ENCODE measurements at places on chromosomes 6 and 20.

GRCh38 chr20:37445041-37445440, 76.0 kb upstream of the NNAT start:
- ATAC-seq: no peak

GRCh38 chr6:24453921-24454320, 35.5 kb downstream of the GPLD1 start:
- ATAC-seq: no peak

DNA sequence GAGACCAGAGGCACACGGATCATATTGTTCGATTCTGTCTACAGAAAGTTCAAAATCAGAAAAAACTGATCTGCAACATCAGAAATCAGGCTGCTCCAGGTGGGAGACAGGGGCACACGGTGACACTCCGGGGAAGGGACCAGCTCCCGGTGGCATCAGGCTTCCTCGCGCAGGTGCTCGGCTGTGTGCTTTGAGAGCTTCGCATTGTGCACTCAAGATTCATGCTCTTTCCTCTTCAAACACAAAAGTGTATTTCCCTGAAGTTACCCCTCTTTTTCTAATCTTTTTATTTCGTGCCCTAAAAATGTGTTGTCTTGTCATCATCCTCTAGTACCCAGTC, 108.1 kb downstream of the DLL1 start:
- no peak for ATAC-seq

GRCh38 chr6:162251257-162251656, 476.3 kb downstream of the PRKN start:
- no peak for ATAC-seq

- ATAC-seq: no peak
Observed at GRCh38 chr6:121365536-121366521, 31.5 kb upstream of the TBC1D32 start.

DNA sequence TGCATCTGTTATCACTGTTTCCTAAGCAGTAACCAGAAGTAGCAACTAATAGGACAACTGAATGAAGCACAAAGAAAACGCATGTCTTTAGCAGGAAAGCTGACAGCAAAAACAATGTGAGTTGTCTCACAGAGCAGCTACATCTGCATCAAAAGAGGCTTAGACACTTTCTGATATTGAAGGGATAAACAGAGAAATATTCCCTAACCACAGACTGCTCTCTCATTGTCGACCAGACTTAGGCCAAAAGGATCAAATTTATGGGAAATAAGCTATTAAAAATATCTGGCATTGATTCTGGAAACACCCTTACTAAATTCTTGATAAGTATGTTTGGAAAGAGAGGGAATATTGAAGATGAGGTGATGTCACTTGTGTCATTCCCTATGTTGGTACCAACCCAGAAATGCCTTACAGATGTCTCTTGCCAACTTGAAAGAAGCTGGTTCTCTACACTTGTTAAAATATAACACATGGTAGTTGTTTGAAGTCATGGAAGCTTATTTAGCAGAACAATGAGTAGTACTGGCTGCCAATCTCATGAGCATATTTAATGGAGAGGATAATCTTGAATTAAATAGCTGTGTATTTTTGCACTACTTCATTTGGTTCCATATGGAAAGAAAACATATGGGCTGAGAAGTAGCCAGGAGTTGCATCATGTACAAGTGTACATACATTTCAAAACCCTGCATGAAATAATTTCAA, 929.3 kb upstream of the MAN1A1 start:
- no peak for ATAC-seq

DNA sequence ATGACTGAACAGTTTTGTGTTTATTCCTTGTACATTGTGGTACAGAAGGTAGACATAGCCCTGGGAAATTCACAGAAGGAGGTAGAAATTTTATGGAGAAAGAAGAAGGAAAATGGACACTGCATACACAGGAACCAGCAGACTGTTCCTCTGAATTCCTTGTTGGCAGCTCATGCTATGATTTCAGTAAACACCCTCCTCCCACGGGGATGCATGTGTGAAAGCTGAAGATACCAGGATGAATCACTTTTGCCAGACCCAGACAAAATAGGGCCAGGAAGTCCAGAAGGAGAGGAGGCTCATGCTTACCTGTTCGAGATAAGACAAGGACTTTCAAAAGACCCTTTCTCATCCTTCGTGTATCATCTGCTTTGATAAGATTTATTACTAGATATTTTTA, 110.3 kb upstream of the GGTLC1 start:
- no peak for ATAC-seq

DNA sequence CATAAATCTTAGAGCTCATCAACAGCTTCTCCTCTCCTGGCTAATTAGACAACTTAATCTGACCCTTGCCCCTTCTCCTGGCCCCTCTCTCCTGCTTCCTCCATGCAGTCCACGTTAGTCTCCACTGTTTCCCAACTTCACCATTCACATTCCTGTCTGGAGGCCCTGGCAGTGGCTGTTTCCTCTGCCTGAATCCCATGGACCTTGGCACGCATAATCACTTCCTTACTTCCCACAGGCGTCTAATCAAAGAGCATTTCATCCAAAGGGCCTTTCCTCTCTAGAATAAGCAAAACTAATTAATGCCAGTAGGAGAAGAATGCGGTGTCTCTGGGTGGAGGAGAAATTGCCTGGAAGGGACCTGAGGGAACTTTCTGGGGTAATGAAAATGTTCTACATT, 16.4 kb upstream of the XRN2 start:
- no peak for ATAC-seq

DNA sequence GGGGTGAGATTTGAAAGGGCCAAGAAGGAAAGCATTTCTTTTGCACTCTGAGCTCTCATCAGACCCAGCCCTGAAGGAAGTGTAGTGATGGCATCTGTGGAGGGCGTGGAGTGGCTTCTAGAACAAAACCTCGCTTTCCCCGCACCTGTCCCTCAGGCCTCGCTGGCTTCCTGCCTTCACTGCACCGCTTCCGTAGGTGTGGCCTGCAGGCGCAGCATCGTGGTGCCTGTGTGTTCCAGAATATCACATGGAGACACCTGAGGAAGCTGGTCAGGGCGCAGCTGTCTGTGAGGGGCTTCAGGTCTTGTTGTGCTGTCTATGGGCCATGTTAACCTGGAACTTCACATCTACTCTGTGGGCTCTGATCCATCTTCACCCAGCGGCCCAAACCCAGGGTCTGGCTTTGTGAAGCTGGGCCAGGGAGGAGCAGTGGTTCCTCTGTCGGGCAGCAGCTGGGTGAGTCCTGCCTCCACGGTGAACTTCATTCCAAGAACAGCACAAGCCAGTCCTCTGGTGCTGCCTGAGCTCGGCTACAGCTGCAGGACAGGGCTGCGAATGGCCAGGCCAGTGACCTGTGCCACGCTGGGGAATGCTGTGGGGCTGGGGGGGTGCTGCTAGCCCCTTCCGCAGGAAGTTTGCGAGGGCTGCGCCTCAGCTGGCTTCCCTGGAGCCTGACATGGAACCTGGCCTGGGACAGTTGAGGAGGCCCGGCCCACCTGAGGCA, 40.9 kb downstream of the DSTN start:
- peak; percentile 72 for ATAC-seq

- no peak for ATAC-seq
Observed at GRCh38 chr20:4141291-4142240, 126.2 kb upstream of the RNF24 start.

- ATAC-seq: no peak
Observed at GRCh38 chr6:56484669-56485068, 158.0 kb downstream of the DST start.

- ATAC-seq: no peak
Observed at GRCh38 chr20:53581444-53582250, 12.0 kb downstream of the ZNF217 start.
